Right hindlimb (tissue), 1 donor: ENCODE measurements at places on chromosomes 2 and 18.

GRCh38 chr18:3121259-3121658 is 98.5 kb downstream of the MYOM1 start:
- no peak for DNase-seq

DNA sequence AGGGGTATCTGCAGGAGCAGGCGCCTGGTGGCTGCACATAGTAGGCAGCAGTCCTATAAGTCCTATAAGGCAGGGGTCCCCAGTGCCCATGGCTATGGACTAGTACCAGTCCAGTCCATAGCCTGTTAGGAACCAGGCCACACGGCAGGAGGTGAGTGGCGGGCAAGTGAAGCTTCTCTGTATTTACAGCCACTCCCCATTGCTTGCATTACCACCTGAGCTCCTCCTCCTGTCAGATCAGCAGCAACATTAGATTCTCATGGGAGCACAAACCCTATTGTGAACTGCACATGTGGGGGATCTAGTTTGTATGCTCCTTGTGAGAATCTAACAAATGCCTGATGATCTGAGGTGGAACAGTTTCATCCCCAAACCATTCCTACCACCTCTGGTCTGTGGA is 33.1 kb downstream of the STK25 start:
- DNase-seq = no peak

GRCh38 chr18:69213842-69214241 is 186.8 kb upstream of the DOK6 start:
- DNase-seq = no peak

DNA sequence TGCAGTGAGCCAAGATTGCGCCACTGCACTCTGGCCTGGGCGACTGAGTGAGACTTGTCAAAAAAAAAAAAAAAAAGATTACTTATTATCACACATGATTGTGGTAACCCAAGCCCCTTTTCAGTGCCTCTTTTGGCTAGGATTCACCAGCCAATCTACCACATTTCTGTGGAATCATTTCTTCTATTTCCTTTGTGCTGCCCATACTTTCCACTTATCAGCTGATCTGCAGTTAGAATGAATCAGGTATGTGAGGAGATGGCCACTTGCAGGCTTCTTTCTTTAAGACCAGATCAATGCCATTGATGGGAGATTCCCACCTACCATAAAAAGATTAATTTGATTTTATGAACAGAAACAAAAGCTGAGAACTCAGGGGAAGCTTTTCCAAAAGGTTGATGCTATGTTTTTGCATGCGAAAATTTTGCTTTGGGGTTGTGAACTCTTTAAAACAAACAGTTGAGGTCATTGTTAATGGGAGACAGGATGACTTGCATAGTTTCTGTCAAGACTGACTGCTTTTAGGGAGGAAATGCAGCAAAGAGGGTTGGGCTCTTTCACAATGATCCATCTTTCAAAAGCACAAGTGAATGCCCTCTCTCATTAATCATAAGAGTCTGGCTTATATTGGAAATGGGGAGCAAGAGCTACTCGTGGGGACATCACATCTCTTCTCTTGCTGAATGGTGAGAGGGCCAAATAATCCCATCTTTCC is 66.9 kb upstream of the CYP26B1 start:
- DNase-seq = no peak

DNA sequence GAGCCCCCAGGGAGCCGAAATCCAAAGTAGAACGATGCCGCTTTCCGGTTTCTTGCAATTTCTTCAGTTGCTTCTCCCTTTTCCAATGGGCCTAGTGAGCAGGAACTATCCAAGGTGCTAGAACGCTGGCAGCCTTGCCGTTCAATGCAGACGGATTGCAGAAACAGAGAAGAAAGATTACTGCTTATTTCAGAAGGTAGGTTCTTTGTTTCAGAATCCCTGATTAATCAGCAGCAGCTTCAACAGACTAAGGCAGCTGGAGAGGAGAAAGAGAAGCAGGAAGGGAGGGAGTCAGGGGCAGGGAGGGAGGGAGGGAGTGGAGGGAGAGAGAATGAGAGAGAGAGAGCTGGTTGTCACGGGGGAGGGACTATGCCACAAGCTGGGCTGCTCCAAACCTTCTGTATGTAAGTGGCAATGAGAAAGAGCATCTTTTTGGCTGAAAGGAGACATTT is 576 bp downstream of the NYAP2 start:
- DNase-seq = peak; percentile 76

- no peak for DNase-seq
These were observed 43.1 kb upstream of the ENOSF1 start for GRCh38 chr18:755506-755905.

DNA sequence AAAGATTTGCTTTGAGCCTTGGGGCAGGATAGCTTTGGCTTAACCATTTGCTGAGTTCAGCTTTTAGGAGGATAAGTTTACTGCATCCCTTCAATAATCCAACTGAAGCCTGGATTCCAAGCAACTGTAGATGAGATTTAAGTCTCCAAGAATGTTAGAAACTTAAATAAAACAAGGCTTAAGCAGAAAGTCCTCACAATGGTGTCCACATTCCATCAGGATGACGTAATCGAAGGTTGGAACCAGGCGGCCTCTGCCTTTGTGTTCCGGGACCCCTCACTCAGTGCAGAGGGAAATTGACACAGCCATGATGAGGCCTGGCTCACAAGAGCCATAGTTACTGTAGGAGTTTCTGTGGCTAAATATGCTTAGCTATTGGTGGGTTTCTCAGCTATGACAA is 260.4 kb downstream of the LPIN1 start:
- DNase-seq = peak; percentile 49

DNA sequence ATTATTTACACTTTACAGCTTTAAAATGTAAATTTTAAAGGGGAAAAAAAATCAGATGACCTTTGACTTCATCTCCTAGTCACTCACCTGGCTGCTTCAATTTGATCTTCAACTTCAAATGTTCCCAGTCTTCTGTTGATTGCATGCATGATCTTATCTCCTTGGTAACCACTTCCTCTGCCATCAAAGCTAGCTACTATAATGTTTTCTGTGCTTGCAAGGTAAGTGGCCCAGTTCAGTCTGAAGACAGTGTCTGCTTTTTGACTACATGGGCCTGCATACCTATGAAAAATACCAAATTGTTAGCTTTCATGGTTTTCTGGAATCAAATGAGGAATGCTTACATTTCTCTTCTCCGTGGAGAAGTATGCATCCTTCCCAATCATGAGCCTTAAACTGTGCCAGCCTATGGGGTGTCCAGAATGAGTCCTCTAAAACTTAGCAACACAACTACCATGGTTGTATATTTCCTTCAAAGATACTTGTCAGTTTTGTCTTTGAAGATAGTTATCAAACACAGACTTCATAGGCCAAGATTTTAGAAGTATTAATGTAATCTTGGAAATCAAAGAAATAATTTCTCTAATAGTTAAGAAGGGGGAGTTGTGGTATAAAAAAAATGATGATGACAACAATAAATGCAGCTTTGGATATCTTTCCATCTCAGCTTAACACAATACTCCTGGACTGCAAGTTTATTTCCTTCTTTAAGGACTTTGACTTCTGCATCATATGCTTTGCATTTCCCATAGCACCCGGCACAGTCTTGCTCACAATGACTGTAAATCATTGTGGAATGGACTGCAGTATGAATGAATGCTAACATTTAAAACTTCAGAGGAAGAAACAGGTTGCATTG is 62.1 kb downstream of the DPP4 start:
- DNase-seq = no peak

DNA sequence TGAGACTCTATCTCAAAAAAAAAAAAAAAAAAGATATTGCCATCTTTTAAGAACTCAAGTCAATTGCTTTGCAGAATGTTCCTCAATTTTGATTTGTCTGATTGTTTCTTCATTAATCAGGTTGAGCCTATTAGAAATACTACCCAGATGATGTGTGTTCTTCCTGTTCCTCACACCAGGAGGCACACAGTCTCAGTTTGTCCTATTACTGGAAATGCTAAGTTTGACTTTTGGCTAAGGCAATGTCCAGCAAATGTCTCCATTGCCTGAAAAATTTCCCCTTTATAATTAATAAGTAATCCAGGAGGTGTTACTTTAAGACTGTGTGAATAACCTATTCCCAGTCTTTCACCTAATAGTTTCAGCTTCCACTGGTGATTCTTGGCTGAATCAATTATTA is 28.4 kb downstream of the BOLA3 start:
- DNase-seq = no peak

DNA sequence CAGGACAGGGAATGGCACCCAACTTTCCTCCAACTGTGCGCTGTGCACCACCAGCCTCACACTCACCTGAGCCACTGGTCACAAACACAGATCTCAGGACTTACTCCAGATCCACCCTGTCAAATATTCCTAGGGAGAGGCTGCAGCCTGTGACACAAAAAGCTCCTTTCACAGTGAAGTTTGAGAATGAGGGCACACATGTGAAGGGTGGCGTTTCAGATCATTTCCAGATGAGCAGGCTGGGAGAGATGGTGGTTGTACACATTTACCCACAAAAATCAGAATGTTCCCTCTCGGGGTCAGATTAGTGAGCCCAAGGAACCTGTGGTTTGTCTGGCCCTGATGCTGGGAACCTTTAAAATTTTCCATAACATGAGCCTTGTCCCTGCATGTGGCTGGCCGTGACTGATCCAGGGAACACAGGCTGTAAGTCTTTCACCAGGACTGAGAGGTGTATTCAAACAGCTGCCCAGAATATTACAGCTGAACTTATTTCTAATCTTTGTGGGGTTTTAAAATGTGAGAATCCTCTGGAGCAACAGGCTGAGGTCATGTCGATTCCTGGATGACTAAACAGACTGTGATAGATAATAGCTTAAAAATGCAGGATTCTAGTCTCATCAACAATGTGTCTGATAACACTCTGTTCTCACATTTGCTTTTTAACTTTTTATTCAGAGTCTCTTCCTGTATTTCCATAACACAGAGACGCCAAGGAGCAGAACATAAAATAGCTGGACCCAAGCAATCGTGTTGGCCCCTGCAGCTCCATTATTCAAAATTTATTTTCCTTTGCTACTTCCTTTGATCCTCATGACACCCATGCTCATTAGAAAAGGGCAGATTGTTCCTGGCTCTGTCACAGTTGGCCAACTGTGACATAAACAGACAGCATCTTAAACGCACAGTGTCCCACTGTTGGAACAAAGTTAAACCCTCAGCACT is 35.5 kb downstream of the IL1R2 start:
- DNase-seq = peak; percentile 54

- no peak for DNase-seq
These were observed 189.2 kb downstream of the UXS1 start for GRCh38 chr2:106004851-106005250.
